ENCODE measurements at places on chromosomes 7 and 10. TPM values are rescaled to one million over a fixed set of nuclear protein-coding genes. Genes with fewer than 3 reads are reported as not detected.

DNA sequence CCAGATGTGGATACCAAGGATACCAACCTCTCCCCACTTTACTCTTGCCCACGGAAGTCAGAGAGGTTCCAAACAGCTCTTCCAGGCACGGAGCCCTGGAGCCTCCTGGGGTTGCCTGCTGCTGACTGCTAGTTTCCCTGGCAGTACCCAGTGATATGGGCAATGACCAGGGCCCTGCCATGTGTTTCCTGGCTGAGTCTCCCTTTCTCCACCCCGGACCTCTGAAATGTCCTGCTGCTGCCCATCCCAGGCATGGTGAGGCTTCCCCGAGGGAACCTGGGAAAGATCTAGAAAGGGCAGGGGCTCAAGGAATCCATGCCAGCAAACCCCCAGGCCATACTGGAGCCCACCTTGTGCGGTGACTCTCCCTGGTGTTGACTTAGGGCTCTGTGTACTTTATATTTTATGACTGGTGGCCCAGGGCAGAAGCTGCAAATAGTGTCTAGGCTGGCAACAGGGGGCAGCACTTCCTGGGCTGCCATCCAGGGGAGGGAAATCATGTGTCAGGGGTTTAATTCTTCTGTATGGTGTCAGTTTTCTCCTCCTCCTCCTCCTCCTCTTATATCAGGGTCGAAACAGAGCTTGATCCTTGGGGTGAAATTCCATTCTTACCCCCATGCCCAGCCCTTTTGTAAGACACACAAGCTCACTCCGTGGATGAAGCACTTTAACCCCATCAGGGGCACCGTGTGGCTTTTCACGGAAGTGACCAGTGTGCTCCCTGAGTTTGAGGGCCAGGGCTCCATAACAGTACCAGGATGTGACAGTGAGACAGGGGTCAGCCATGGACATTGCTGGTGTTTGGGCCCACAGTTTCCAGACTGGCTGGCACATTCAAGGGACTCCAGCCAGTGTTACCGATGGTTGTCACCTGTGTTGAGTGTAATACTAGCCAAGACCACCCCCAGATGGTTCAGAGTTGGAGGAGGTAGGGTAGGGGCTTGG is 62.4 kb upstream of the GDF10 start:
- DNase-seq = no peak

- DNase-seq = no peak
These were observed 135.7 kb downstream of the AVL9 start for GRCh38 chr7:32631021-32631420.

GRCh38 chr10:11884706-11885423 is 61.7 kb downstream of the PROSER2 start:
- no peak for DNase-seq

GRCh38 chr7:50793947-50794570 is 11.4 kb upstream of the GRB10 start:
- DNase-seq = no peak

- no peak for DNase-seq
These were observed 65.3 kb upstream of the AQP1 start for GRCh38 chr7:30846378-30846777.

GRCh38 chr10:116612107-116612769 is 8.5 kb upstream of the PNLIPRP2 start:
- DNase-seq = no peak

Gene GALNT17
- 3.1 TPM for polyA plus RNA-seq
